ENCODE measurements at places on chromosomes 12 and 14.

DNA sequence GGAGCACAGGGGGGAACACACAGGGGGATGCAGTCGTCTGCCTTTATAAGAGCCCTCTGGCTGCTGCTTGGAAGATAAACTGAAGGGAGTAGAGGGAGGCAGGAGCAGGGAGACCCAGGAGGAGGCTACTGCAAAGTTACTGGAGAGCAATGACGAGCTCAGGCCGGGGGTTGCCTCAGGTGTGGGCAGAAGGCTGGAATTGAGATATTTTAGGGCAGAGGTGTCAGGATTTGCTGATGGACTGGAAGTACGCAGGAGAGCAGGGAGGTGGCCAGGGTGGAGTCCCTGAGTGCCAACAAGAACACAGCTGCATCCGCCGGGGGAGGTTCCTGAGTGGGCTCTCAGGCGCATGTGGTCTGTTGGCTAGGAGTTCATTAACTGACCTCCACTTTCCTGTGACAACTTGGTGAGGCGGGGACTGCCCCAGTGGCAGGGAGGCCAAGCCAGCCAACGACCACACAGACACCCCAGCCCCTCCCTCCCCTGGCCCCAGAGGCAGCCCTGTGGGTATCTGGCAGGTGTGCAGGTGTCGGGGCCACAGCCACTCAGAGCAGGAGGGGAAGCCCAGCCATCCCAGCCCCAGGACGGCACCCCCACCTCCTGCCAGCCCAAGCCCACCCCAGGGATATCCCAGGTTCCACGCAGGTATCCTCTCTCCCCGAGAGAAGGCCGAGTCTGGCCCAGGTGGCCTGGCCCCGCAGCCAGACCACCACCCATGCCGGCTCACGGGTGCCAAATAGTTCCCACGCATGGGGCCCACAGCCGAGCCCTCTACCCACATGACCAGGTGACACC lies 85.4 kb downstream of the NCOR2 start:
- no peak for DNase-seq

DNA sequence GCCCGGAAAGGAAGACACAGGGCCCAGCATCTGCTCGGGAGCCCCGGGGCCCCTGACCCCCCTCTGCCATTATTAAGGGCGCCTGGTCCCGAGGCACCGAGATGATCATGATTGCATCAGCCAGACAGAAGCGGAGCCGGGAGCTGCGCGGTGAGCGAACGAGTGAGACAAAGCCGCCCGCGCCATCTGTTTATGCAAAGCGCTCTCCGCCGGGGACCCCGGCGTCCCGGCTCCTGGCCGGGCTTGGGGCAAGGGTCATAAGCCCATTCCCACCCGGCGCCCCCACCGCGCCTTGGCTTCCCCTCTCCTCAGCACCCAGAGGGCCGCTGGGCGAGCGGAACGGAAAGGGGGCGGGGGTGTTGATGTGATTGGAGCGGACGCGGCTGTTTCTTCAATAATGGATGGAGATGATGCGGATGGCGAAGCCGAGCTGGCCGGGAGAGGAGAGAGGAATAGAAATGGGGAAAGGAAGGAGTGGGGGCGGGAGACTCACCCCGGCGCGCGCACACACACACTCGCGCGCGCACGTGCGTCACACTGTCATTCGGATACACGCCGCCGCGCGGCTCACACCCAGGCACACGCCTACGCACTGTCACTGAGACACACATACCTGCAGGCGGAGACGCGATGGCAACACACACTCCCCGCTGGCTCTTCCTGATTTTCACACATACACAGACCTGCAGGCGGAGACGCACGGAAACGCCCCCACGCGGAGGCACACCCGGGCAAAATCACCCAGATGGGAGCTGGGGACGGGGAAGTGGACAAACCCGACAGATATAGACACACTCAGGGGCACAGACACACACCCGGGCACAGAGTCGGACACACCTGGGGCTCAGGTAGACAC lies 10.7 kb downstream of the STAC3 start:
- peak; percentile 86 for DNase-seq

GRCh38 chr12:82357845-82358199 lies 365 bp downstream of the CCDC59 start:
- DNase-seq = no peak

GRCh38 chr14:73713206-73713802 lies 880 bp downstream of the PNMA1 start:
- no peak for DNase-seq

- no peak for DNase-seq
Observed at GRCh38 chr12:95694136-95694535, 96.4 kb downstream of the NTN4 start.

DNA sequence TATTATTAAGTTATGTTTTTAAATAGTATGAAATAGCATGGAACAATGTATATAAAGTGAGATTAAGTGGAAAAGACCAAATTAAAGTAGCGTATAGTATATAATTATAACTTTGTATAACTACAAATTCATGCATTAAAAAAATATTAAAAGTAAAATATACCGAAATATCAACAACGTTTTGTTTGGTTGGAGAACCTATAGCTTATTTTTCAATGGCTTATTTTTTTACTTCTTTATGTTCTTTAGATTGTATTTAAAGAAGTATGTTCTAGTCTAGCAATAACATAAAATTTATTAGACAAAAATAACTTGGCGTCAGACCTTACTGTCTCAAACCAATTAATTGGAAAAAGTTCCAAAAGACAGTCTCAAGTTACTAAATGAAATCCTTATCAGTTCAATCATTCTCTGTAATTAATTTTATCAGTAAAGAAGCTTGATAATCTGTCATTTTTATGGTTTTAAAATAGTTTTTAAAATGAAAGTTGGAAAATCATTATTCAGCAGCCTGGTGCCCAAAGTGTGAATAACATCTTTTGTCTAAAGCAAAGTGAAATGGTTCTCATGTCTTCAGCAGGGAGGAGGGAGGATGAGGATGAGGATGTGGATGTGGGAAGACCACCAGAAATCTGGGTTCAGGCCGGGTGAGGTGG lies 46.7 kb downstream of the IRAK3 start:
- no peak for DNase-seq

DNA sequence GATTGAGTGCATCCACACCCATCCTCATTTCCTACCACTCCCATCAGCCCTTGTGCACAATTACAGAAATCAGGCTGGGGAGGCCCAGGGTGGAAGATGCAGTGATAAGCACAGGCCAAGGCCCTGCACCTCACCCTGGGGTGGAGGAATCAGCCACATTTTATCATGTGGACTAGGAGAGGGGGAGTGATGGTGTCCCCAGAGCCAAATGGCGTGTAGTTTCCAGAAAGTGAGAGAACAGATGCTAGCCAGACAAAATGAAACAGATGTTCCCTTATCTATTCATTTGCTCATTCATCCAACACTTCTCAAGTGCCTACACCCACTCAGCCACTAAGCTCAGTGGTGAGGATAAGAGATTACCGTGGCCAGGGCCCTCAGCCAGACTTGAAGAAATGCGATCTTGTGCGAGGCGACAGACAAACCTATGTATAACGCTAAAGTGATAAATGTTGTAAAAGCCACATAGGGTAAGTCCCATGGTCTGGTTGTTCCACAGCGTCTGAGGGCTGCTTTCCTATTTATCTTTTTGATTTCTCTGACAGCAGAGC lies 93.6 kb downstream of the STAB2 start:
- DNase-seq = no peak

- no peak for DNase-seq
Observed at GRCh38 chr12:67876305-67876915, 112.8 kb upstream of the IFNG-AS1 start.

- DNase-seq = no peak
Observed at GRCh38 chr12:92096346-92097136, 49.1 kb downstream of the BTG1 start.

GRCh38 chr14:71094722-71095121 lies 187.5 kb downstream of the PCNX1 start:
- DNase-seq = no peak

- DNase-seq = no peak
Observed at GRCh38 chr14:93231129-93231979, 24.3 kb downstream of the UBR7 start.

- no peak for DNase-seq
Observed at GRCh38 chr12:91937706-91938105, 207.9 kb downstream of the BTG1 start.

DNA sequence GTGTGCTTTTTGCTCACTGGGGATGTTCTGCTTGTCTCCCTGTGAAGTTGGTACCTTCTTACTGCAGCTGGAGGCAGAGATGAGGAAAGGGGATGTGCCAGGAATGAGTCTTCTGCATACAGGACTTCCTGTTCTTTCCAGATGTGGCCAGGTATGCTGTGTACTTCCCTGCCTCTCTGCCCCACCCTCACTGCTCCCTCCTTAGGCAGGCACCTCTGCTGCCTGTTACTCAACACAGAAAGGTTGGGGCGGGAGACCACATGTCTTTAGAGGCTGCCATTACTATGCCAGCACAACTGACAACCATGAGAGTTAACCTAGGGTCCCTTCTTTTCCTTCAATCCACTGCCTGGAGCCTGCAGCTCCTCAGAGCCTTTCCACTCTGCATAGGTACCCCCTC lies 2.0 kb upstream of the OAS3 start:
- no peak for DNase-seq

- no peak for DNase-seq
Observed at GRCh38 chr12:63045020-63045860, 105.8 kb downstream of the AVPR1A start.

- no peak for DNase-seq
Observed at GRCh38 chr14:93161411-93161940, 23.2 kb downstream of the MOAP1 start.

- DNase-seq = no peak
Observed at GRCh38 chr14:54681811-54682261, 114.9 kb downstream of the SAMD4A start.
